Astrocyte (in vitro differentiated cells and primary cell): ENCODE measurements at places on chromosomes 13 and 19. TPM values are rescaled to one million over a fixed set of nuclear protein-coding genes. Genes with fewer than 3 reads are reported as not detected.

- H3K27me3 ChIP-seq: no peaks in the 10 kb centered on the region
- no peak overlapping the region for H3K27ac ChIP-seq
- no peaks in the 10 kb centered on the region for H3K4me1 ChIP-seq
These were observed 4.3 kb upstream of the ZDHHC20 start for GRCh38 chr13:21463424-21463823.

LILRB2 gene
- not detected in 2 replicates for total RNA-seq

- H3K27ac ChIP-seq: no peak overlapping the region
- DNase-seq: no peak
- no peak overlapping the region for H3K4me3 ChIP-seq
- H3K4me1 ChIP-seq: no peaks in the 10 kb centered on the region
- H3K36me3 ChIP-seq: no peaks in the 10 kb centered on the region
- H3K27me3 ChIP-seq: no peaks in the 10 kb centered on the region
These were observed 10.6 kb upstream of the FFAR2 start for GRCh38 chr19:35437406-35437951.

DNA sequence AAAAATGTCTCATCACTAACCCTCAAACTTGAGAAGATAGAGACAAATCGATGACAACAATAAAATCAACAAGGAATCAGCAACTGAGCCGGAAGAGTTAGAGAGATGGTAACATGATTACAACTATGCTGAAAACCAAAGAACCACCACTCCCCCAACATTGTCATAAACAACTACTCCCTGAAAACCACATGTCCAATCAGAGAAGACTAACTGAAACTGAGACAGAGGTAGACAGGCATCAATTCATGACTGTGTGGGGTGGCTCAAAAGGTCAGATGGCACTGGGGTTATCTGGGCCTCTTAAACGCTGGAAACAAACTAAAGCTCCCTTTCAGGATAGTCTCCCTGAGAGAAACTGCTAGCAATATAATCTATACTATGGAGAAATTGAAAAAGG lies 488.8 kb downstream of the KCTD12 start:
- no peak overlapping the region for H3K27ac ChIP-seq
- H3K4me1 ChIP-seq: no peaks in the 10 kb centered on the region
- DNase-seq: no peak

- peaks cover 10% of the 10 kb centered on the region for H3K36me3 ChIP-seq
- H3K27ac ChIP-seq: no peak overlapping the region
- H3K27me3 ChIP-seq: no peaks in the 10 kb centered on the region
- H3K4me3 ChIP-seq: no peak overlapping the region
- DNase-seq: no peak
- no peaks in the 10 kb centered on the region for H3K4me1 ChIP-seq
These were observed 40.4 kb downstream of the INTS6 start for GRCh38 chr13:51412431-51412830.

GRCh38 chr19:2270423-2271233 lies 11.3 kb downstream of the PEAK3 start:
- H3K4me1 ChIP-seq: peaks cover 32% of the 10 kb centered on the region
- peaks cover 3% of the 10 kb centered on the region for H3K36me3 ChIP-seq
- H3K27ac ChIP-seq: peak overlapping the region; percentile 91
- peak overlapping the region; percentile 96 for H3K4me3 ChIP-seq
- H3K27me3 ChIP-seq: no peaks in the 10 kb centered on the region

- H3K4me1 ChIP-seq: no peaks in the 10 kb centered on the region
- H3K36me3 ChIP-seq: no peaks in the 10 kb centered on the region
- no peak overlapping the region for H3K27ac ChIP-seq
- H3K4me3 ChIP-seq: no peak overlapping the region
These were observed 1.4 kb downstream of the FFAR1 start for GRCh38 chr19:35348911-35349611.

NALCN gene
- 1.1 and 2.2 TPM in 2 replicates for total RNA-seq

- DNase-seq: no peak
- H3K36me3 ChIP-seq: no peaks in the 10 kb centered on the region
- H3K27me3 ChIP-seq: no peaks in the 10 kb centered on the region
- no peak overlapping the region for H3K27ac ChIP-seq
These were observed 1261.0 kb upstream of the ATXN8OS start for GRCh38 chr13:68846663-68847062.

GPALPP1 gene
- total RNA-seq: 18.5 and 22.2 TPM in 2 replicates

SIGLEC10 gene
- not detected in 2 replicates for total RNA-seq

SLC46A3 gene
- total RNA-seq: 6.1 and 8.6 TPM in 2 replicates

DNA sequence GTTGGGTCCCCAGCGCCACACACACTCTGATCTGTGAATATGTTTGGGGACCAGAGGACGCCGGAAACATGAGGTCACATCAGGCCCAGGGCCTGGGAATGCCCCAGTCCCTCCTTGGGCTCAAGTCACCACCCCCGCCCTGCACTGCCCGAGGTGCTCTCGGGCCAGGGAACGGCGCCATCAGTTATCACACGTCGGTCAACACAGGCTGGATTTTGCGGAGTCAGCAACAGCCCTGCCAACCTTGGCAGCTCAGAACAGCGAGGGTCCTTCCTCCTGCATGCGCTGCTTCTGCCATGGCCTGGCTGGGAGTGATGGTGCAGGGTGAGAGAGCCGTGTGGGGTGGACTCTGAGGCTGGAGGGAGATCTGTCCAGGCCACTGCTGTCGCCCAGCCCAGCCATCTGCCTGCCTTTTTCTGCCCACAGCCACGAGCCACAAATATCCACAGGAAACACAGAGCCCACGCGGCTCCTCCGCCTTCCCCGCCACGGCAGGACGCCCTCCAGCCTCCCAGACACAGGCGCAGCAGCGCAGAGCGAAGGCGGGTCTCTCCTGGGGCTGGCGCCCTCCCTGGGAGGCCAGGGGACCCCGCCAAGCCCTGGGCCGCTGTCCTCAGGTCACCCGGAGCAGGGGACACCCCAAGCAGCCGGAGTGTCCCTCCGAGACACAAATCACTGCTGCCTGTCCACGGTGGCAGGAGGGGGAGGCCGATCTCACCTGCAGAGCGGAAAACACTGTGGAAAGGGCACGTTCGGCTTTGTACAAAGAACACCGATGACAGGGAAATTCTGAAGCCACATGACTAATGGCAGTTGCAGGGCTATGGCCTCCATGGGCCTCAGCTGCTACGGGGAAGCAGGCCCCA lies 31.6 kb upstream of the CACTIN start:
- H3K4me1 ChIP-seq: peaks cover 14% of the 10 kb centered on the region
- no peak overlapping the region for H3K4me3 ChIP-seq
- no peaks in the 10 kb centered on the region for H3K36me3 ChIP-seq
- DNase-seq: no peak

- H3K4me3 ChIP-seq: no peak overlapping the region
- H3K36me3 ChIP-seq: no peaks in the 10 kb centered on the region
- no peak overlapping the region for H3K27ac ChIP-seq
- H3K4me1 ChIP-seq: no peaks in the 10 kb centered on the region
- DNase-seq: peak; percentile 47
- no peaks in the 10 kb centered on the region for H3K27me3 ChIP-seq
These were observed 476.2 kb downstream of the KLF12 start for GRCh38 chr13:73657821-73658540.

DNA sequence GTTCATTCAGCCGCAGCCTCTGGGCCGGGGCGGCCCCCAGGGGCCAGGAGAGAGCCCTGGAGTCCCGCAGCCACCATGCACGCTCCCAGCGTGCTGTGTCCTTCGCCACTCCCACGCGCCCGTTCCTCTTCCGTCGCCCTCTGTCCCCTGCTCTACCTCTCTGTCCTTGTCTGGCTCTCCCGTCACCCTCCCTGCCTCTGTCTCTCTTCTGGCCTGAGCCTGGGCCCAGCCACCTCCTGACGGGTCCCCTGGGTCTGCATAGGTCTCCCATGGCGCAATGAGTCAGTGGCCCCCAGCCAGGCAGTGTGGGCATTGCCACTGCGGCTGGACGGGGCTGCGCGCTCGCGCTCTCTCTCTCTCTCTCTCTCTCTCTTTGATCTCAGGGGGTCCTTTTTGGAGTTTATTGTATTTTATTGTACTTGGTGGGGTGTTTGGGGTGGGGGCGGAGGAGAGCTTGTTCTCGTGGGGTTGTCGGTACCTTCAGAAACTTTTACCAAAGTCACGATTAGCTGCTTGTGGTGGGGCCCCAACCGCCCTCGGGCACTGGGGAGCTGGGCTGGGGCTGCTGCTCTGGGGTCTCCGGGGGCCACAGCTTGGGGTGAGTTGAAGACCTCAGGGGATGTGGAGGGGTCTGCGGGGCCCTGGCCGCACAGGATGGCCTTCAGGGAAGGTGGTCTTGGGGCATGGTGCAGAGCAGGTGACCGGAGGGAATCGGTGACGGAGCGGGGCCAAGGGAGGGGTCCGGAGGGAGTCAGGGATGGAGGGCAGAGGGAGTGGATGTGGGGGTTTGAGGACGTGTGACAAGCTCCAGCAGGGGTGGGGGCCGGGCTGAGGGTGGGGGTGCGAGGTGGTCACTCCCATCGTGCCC lies 1.7 kb upstream of the TGFBR3L start:
- no peak overlapping the region for H3K27ac ChIP-seq
- no peaks in the 10 kb centered on the region for H3K36me3 ChIP-seq
- H3K4me1 ChIP-seq: peaks cover 14% of the 10 kb centered on the region
- peaks cover 18% of the 10 kb centered on the region for H3K27me3 ChIP-seq

OR4F17 gene
- not detected in 2 replicates for total RNA-seq

ATP4B gene
- total RNA-seq: not detected in 2 replicates

THOP1 gene
- 60.3 and 73.4 TPM in 2 replicates for total RNA-seq

GPI gene
- total RNA-seq: 249 and 258 TPM in 2 replicates

CCNA1 gene
- total RNA-seq: 0.70 and 0.91 TPM in 2 replicates

DNA sequence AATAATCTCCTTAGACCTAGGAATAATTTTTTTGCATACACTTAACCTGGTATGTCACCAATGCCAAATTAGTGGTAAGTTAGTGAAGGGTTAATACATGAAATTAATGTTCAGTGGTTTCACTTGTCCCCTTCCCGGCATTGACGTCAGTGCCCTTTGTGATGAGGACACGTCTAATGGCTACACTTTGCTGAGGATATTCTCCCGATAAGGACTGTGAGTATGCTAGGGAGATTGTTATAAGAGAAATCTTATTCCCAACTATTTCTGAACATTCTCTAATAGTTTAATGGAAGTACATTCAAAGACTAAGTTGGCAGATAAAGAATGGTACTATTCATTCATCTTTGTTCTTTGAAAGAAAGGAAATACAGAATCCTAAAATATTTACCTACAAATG lies 102.4 kb downstream of the TNFRSF19 start:
- H3K4me1 ChIP-seq: peaks cover 47% of the 10 kb centered on the region
- peak; percentile 70 for DNase-seq
- peaks cover 9% of the 10 kb centered on the region for H3K36me3 ChIP-seq
- peak overlapping the region; percentile 92 for H3K27ac ChIP-seq
- no peak overlapping the region for H3K4me3 ChIP-seq
- no peaks in the 10 kb centered on the region for H3K27me3 ChIP-seq

SERPINE3 gene
- total RNA-seq: not detected in 2 replicates

DNA sequence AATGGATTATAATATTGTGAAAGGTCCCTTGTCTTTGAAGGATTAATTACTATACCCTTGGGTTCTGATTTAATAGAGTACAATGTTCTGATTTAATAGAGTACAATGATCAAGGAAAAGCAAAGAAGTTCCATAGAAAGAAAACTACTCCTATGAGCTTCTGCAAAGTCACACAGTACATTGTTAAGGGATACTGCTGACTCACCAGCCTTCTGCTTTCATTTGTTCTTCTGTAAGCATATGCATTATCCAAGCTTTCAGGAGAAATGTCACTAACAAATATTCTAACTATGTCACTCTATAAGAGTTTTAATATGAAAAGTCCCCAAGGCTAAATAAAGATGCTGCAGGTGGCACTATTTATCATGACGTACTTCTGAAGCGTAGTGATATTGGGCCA lies 396.7 kb downstream of the RFC3 start:
- no peaks in the 10 kb centered on the region for H3K36me3 ChIP-seq
- DNase-seq: no peak
- no peak overlapping the region for H3K4me3 ChIP-seq
- H3K27me3 ChIP-seq: no peaks in the 10 kb centered on the region
- no peaks in the 10 kb centered on the region for H3K4me1 ChIP-seq

GRCh38 chr19:29397748-29398147 lies 128.0 kb upstream of the VSTM2B start:
- H3K27me3 ChIP-seq: no peaks in the 10 kb centered on the region
- DNase-seq: no peak
- no peak overlapping the region for H3K27ac ChIP-seq
- no peak overlapping the region for H3K4me3 ChIP-seq
- no peaks in the 10 kb centered on the region for H3K4me1 ChIP-seq

GRIK5 gene
- total RNA-seq: 9.2 and 12.1 TPM in 2 replicates

ADAMTSL5 gene
- 4.7 and 5.5 TPM in 2 replicates for total RNA-seq

CGB5 gene
- total RNA-seq: 2.0 and 6.5 TPM in 2 replicates

GRCh38 chr13:31927219-31927653 lies 104.3 kb upstream of the FRY start:
- H3K4me3 ChIP-seq: no peak overlapping the region
- no peaks in the 10 kb centered on the region for H3K36me3 ChIP-seq
- DNase-seq: no peak
- peaks cover 6% of the 10 kb centered on the region for H3K4me1 ChIP-seq
- no peaks in the 10 kb centered on the region for H3K27me3 ChIP-seq

CYP2B6 gene
- not detected in 2 replicates for total RNA-seq

DNA sequence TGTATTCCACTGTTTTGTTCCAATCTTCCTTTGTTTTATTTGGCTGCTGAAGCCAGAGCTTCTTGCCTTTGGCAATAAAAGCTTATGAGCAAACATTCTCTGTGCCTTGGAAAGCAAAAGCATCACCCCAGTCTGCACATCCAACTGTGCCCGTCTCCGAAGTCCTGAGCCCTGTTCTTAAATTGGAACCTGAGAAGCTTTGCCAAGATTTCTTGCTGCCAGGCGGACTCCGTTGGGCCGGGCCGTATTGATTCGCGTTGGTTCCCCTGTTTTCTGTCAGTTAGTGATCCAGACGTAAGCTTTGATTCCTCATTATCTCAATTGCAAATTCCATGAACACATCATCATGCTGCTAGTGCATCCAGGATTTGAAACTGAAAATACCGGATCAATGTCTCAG lies 793.0 kb downstream of the OLFM4 start:
- H3K4me1 ChIP-seq: no peaks in the 10 kb centered on the region
- H3K36me3 ChIP-seq: no peaks in the 10 kb centered on the region
- no peak for DNase-seq
- no peak overlapping the region for H3K27ac ChIP-seq

DNA sequence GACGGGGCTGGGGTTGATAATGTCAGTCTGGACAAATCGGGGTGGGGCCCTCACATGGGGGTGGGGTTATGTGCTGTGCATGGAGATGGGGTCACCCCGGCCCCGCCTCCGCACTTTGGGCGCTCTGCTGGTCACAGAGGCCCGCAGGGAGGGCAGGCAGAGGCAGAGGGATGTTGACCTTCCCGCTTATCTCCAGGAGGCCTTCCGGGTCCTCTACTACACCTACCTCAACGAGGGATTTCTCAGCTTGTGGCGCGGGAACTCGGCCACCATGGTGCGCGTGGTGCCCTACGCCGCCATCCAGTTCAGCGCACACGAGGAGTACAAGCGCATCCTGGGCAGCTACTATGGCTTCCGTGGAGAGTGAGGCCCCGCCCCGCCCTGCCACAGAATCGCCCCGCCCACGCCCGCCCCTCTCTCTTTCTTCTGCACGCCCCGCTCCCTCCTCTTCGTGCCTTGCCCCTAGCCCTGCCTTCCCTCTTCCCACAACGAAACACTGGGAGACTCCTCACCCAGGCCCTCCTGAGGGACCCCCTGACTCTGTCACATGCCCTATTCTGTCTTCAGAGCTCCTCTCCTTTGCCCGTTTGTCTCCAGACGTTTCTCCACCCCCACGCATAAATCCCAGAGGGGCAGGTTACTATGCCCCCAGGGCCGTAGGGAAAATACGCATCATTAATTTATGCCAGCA lies 32.8 kb downstream of the TMEM161A start:
- peak overlapping the region; percentile 44 for H3K4me3 ChIP-seq
- H3K27ac ChIP-seq: no peak overlapping the region
- peak; percentile 20 for DNase-seq
- H3K36me3 ChIP-seq: no peaks in the 10 kb centered on the region
- H3K27me3 ChIP-seq: no peaks in the 10 kb centered on the region
